Stimulated activated CD8-positive, alpha-beta memory T cell treated with anti-CD3 and anti-CD28 coated beads, Interleukin-2, amount 100 ng/mL, for 1 hour (primary cell): ENCODE measurements at places on chromosomes 3 and 15.

- no peak for DNase-seq
These were observed 91.6 kb downstream of the PPARG start for GRCh38 chr3:12380461-12380860.

- DNase-seq = no peak
These were observed 327.8 kb upstream of the C2CD4B start for GRCh38 chr15:62492900-62493299.

DNA sequence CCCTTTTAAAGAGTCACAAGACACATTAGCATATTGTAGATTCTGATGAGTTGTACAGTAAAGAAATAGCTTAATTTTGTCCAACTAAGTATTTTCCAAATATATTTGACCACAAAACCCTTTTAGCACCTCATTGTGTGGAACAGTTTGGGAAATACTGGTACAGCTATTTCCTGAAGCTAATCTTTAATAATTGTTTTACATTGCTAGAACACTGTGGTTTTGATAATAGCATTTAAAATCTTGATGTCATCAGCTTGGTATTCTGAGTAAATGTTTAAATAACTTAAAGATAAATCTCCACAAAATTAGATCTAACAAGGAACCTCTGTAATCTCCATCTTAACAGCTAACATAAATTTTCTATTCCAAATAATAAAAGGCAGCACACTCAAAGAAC is 140.0 kb upstream of the MLF1 start:
- DNase-seq = no peak

- DNase-seq = no peak
These were observed 58.2 kb downstream of the RAB7A start for GRCh38 chr3:128784232-128784631.

DNA sequence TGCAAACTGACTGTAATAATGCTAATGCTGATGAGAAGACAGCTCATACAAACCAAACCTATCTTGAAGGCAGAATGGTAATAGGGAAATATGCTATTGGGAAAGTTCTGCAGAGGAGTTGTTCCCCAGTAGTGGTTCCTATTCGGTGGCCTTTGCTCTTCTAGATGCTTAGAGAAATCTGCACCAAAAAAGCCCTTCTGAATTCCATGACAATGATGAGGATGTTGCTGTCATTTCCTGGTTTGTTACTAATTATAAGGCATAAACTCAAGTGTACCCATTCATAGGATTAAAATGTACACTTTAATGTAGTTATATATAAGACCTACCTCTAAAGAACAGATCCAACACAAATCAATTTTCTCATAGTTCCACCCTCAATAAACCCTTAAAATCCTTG is 30.1 kb downstream of the TOMM70 start:
- no peak for DNase-seq

- DNase-seq = no peak
These were observed 36.9 kb downstream of the ATP13A3 start for GRCh38 chr3:194449913-194450312.

DNA sequence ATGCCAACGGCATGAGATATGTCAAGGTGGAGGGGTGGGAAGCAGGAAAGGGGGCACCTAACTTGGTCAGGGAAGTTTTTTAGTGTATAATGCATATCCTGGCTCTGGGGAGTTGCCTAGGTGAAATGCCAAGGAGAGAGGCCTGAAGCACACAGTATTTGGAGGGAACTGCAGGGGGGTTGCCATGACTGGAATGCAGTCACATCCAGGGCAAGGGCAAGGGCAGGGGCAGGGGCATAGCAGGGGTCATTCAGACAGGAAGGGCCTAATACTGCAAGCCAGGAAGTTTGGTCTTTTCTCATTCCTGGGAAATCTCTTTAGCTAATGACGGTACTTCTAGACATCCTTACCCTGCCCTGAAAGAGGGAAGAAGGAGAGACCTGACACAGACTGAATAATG is 60.5 kb downstream of the MYRIP start:
- no peak for DNase-seq

- DNase-seq = peak; percentile 60
These were observed 7.7 kb downstream of the BHLHE40 start for GRCh38 chr3:4986782-4987537.

- DNase-seq = no peak
These were observed 106.0 kb downstream of the KLHL25 start for GRCh38 chr15:85688711-85689110.

- DNase-seq = no peak
These were observed 46.2 kb downstream of the COL8A1 start for GRCh38 chr3:99684644-99685043.

GRCh38 chr3:32257641-32258438 is 19.4 kb downstream of the CMTM8 start:
- DNase-seq = no peak

DNA sequence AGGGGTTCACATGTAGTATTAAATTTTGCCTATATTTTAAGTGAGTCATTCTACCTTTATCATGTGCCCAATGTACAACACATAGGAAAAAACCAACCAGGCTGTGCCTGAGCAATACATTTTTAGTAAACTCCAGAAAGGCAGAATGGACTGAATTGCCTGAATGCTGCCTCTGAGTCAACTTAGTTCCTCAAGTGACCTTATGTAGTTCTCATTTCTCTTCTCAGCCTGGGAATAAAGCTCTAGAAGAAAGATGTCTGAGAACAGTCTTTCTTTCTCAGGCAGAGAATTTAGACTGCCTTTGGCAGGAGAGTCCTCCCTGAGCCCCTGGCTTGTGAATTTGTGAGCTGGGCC is 13.0 kb downstream of the ST3GAL6 start:
- DNase-seq = no peak

DNA sequence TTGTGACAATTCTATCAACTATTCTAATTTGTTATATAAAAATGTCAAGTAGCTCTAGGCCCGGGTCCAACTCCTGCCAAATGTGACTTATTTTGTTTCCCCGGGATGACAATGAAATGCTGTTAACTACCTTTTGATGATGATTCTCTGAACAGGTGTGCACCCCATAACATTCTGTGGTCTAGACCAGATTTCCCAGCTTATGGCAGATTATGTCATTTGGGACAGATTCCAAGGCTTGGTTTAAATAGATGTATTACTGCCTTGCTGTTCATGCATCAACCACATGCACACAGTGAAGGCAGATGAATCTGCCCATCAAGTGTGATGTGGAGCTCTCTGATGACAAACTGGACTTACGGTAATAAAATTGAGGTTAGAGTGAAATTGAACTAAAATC is 150.5 kb downstream of the MECOM start:
- DNase-seq = no peak

DNA sequence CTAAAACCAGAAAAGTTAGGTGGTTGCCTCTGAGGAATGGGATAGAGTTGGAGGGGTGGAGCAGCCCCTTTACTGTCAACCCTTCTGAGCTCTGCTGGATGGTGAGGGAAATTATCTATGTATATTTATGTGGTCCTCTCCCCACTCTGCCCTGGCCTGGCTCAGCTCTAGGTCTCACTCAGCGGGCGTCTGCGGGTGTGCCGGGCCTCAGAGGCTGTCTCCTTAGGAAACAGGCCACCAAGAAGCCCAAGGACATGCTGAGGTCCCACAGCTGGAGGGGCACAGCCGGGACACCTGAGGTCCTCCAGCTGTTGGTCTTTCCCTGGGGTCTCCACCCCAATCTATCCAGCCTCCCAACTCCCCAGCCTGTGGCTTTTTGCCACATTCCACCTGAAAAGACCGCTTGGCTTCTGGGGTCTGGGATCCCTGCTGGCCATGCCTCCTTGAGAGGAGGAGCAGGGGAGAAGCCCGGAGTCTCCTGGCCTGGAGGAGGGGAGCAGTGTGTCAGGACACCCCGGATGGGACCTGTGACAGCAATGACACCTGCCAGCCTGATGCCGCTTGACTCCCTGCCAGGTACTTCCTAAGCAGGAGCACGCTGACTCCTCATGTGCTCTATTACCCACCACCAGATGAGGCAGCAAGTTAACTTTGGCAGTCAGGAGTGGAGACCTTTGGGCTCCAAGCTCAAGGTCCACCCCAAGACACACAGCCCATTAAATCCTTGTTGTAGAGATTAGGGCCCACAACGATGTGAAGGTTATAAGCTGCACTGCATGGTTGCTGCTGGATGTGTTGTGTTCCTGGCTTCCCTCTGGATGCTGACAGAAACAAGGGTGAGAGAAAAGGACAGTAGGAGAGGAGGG is at the start of gene SLC28A1:
Gene SLC28A1 (plus strand): TSS at position 747 of the 866 bp plus-strand sequence. CDS start 3,099 bp downstream, outside the sequence.
- DNase-seq = no peak

DNA sequence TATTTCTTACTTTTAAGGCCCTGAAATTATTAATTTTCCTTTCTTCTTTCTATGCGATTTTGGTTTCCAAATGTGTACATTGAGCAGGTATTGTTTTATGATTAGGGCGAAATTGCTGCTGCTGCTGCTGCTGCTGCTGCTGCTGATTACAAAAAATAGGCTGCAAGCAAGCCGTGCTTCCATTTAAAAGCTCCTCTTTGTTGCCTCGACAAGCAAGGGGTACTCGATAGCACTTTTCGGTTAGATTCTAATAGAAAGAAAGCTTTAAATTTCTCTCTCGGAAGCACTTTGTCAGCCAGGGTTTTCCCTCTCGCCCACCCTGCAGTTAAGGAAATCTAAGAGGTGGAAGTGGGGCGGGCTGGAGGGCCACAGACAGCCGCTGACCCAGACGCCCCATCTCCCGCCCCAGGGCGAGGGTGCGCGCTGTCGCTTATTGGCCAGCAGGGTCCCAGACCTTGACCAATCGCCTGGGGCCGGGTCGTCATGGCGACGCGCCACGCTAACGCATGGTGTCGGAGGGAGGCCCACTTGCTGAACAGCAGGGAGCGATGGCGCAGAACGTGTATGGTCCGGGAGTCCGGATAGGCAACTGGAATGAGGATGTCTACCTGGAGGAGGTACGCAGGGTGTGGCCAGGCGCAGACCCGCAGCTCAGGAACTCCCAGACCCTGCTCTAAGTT is at the start of gene CFAP161:
Gene CFAP161 (plus strand): TSS at position 489 of the 680 bp plus-strand sequence. CDS start 60 bp downstream, at position 549.
- no peak for DNase-seq

GRCh38 chr15:49423021-49423420 is at the start of gene FGF7:
TSS of gene FGF7 (plus strand) at chr15:49423242. CDS start at chr15:49424298, 1,056 bp downstream.
- no peak for DNase-seq

DNA sequence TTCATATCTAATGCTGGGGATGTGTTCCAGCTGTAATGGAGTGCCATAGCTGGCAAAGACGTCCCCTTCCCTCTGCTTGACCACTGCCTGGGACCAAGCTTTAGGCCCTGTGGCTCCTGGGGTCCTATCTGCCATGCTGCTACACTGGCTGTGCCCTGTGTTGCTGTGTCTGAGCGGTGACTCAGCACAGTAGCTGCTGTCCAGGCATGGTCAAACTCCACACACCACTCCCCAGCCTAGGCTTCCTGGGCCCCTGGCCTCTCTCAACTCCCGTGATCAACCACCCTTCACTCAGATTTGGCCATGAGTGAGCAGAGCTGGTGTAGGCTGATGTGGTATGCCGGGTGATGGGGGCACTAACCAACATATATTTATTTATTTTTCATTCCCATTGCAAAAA is 27.0 kb downstream of the EPHB1 start:
- DNase-seq = no peak

DNA sequence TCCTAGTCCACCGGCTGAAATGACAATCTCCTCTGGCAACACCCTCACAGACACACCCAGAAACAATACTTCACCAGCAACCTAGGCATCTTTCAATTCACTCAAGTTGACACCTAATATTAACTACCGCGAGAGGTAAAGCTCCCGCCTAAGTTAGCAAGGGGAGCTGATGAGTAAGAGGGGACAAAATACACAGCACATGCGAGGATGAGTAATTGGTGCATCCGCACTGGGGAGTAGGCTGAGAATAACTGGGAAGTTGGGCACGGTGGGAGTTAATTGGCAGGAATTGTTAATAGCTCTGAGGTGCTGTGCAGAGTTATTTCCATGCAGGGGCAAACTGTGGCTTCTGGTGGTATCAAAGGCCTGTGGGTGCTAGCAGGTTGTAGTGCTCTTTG is 14.5 kb upstream of the PLD1 start:
- DNase-seq = no peak

DNA sequence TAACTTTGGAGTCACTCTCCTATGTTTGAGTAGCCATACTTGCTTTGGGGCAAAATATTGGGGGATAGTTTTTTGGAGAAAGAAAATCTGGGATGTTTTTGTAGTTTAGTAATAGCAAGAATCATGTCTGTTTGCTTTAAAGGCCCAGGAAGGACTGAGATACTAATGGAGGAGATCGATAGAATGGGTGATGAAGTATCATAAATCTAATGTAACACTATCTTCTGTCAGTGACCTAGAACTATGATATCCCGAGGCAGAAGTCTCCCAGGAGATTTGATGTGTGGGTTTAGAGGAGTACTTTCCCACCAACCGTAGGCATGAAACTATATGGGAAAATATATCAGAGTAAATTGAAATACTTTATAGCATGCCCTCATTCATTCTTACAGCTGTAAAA is 21.0 kb upstream of the NFKBIZ start:
- no peak for DNase-seq

DNA sequence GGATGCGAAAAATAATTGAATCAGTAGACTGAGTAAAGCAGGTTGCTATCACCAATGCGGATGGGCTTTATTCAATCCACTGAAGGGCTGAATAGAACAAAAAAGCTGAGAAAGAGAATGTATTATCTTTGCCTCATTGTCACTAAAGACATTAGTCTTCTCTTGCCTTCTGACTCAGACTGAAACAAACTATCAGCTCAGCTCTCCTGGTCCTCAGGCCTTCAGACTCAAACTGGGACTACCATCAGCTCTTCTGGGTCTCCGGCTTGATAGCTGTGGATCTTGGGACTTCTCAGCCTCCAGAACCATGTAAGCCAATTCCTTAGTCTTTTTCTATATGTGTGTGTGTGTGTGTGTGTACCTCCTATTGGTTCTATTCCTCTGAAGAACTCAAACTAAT is 12.6 kb downstream of the IFT57 start:
- DNase-seq = no peak

- DNase-seq = no peak
These were observed 27.3 kb downstream of the NEO1 start for GRCh38 chr15:73079565-73079964.

- DNase-seq = no peak
These were observed 9.2 kb downstream of the ALPK3 start for GRCh38 chr15:84826369-84826823.

GRCh38 chr3:79199966-79200365 is 567.8 kb downstream of the ROBO1 start:
- DNase-seq = no peak

- no peak for DNase-seq
These were observed 9.4 kb downstream of the CILP start for GRCh38 chr15:65201918-65202317.
